ENCODE measurements at places on chromosomes 16 and 17. TPM values are rescaled to one million over a fixed set of nuclear protein-coding genes. Genes with fewer than 3 reads are reported as not detected.

DNA sequence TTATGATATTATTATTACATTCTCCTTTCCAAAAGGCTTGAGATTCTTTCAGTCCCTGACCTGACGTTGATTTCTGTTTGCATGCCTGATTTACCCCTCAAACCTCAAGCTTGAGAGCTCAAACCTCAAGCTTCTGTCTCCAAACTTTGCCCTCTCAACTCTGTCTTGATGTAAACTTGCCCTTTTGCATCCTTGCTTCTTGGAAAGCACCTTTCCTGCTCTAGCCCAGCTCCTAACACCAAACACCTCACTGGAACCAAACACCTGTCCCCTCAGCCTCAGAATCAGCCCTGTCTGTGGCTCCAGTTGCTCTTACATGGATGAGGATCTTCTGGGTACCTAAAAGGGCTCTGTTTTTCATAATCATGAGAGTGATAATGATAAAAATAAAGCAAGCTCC is 109.2 kb downstream of the GP2 start:
- no peaks in the 10 kb centered on the region for H3K36me3 ChIP-seq
- no peak overlapping the region for H3K4me3 ChIP-seq
- H3K27me3 ChIP-seq: no peaks in the 10 kb centered on the region
- no peak for DNase-seq

KRT12 gene
- not detected for total RNA-seq

KRT13 gene
- total RNA-seq: not detected

- H3K36me3 ChIP-seq: no peaks in the 10 kb centered on the region
- H3K27ac ChIP-seq: no peak overlapping the region
- no peak overlapping the region for H3K4me3 ChIP-seq
- H3K27me3 ChIP-seq: no peaks in the 10 kb centered on the region
Observed at GRCh38 chr16:53689636-53690035, 14.0 kb downstream of the RPGRIP1L start.

GNGT2 gene
- total RNA-seq: 4.7 TPM

DNA sequence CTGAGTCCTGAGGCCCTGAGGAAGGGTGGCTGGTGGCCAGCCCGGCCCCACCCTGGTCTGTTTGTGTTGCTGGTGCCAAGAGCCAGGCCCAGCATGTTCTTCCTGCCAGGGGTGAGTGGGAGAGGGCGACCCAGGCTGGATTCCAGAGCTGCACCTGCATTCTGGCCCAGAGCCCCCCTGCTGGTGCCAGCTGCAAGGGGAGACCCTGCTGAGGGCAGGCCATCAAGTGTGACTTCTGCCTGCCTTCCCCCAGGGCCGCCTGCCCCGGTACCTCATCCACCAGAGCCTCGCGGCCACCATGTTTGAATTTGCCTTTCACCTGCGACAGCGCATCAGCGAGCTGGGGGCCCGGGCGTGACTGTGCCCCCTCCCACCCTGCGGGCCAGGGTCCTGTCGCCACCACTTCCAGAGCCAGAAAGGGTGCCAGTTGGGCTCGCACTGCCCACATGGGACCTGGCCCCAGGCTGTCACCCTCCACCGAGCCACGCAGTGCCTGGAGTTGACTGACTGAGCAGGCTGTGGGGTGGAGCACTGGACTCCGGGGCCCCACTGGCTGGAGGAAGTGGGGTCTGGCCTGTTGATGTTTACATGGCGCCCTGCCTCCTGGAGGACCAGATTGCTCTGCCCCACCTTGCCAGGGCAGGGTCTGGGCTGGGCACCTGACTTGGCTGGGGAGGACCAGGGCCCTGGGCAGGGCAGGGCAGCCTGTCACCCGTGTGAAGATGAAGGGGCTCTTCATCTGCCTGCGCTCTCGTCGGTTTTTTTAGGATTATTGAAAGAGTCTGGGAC is 2.4 kb upstream of the TCAP start:
- H3K27me3 ChIP-seq: no peaks in the 10 kb centered on the region
- peaks cover 18% of the 10 kb centered on the region for H3K36me3 ChIP-seq
- peak overlapping the region; percentile 32 for H3K27ac ChIP-seq
- DNase-seq: no peak
- no peak overlapping the region for H3K4me3 ChIP-seq

FNDC8 gene
- not detected for total RNA-seq

DNA sequence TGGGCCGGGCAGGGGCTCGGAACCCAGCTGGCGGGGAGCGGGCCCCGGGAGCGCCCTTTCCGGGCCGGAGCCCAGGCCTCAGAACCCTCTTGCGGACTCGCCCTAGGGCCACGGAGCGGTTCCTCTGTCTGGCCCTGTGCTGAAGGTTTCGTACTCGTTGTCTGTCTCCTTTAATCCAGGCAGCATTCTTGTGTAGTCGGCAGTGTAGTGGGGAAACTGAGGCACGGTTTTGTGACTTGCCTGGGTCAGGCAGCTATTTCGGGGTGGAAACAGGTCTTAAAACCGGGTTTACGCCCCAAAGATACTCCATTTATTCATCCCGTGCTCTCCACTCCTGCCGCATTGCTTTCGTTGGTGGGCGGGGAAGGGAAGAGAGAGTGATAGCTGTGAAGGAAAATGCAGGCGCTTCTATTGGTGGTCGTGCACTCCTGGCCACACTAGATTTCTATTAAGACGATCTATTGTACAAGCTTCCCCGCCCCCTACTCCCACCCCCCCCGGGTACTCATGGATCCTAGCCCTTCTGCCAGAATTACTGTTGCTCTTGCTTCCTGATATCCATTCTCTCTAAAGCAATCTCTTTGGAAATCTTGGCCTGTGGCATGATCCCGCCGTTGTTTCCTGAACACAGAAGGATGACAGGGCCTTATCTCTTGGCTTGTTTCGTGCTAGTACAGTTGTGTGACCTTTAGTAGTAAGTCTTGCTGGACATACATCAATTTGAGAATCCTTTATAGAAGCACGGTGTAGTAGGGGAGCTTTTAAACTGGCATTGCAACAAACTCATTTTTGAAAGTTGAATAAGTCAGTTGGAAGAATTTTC is 751 bp downstream of the DCAF7 start:
- DNase-seq: peak; percentile 86
- H3K36me3 ChIP-seq: no peaks in the 10 kb centered on the region
- H3K4me1 ChIP-seq: no peaks in the 10 kb centered on the region
- peak overlapping the region; percentile 96 for H3K4me3 ChIP-seq

RTN4RL1 gene
- 10.7 TPM for total RNA-seq

RHBDF2 gene
- 58.6 TPM for total RNA-seq

DNA sequence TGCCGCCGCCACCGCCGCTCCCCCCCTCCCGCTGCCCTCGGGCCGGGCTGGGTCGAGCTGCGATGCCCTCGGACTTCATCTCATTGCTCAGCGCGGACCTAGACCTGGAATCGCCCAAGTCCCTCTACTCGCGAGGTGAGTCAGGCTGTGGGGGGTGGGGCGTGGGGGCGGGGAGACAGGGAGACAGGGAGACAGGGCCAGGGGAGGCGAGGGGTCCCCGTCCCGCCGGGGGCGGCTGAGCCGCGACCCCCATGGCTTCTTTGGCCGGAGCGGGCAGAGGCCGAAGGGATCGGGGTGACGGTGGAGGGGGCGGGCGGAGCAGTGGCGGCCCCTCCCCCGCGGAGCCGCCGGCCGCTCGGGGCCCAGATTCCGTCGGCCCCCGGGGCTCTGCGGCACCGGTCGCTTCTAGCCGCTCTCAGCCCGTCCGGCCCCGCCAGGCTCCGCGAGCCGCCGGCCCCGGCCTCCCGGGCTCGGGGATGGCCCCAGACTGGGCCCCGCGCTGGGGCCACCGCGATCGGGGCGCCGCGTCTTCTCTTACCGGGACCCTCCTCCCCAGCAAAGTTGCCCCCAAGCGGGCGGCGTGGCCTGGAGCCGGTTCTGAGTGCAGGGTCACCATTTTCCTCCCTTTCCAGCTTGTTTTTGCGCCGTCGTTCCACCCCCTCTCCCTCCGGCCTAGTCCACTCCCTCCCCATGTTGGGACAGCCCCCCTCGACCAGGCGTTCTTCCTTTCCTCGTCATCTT is 644 bp downstream of the NFAT5 start:
- H3K4me1 ChIP-seq: peaks cover 4% of the 10 kb centered on the region
- H3K4me3 ChIP-seq: peak overlapping the region; percentile 69
- peak; percentile 71 for DNase-seq
- H3K27me3 ChIP-seq: no peaks in the 10 kb centered on the region
- H3K27ac ChIP-seq: peak overlapping the region; percentile 99

HSPB9 gene
- not detected for total RNA-seq

ENPP7 gene
- 0.94 TPM for total RNA-seq

KRTAP17-1 gene
- total RNA-seq: not detected

GRCh38 chr16:86380030-86380429 is 130.3 kb upstream of the FOXF1 start:
- H3K4me1 ChIP-seq: no peaks in the 10 kb centered on the region
- DNase-seq: no peak
- H3K27me3 ChIP-seq: no peaks in the 10 kb centered on the region

GRCh38 chr16:87634411-87634810 is 32.1 kb downstream of the JPH3 start:
- peaks cover 12% of the 10 kb centered on the region for H3K4me1 ChIP-seq
- H3K27ac ChIP-seq: no peak overlapping the region
- H3K4me3 ChIP-seq: no peak overlapping the region
- no peaks in the 10 kb centered on the region for H3K27me3 ChIP-seq
- no peak for DNase-seq
- no peaks in the 10 kb centered on the region for H3K36me3 ChIP-seq

TBC1D3K gene
- not detected for total RNA-seq

- H3K27ac ChIP-seq: no peak overlapping the region
- H3K4me1 ChIP-seq: no peaks in the 10 kb centered on the region
- DNase-seq: peak; percentile 73
- H3K36me3 ChIP-seq: no peaks in the 10 kb centered on the region
- H3K4me3 ChIP-seq: no peak overlapping the region
Observed at GRCh38 chr16:13923703-13924298, 3.8 kb downstream of the ERCC4 start.

- peak overlapping the region; percentile 87 for H3K27ac ChIP-seq
- peak; percentile 90 for DNase-seq
- peaks cover 36% of the 10 kb centered on the region for H3K36me3 ChIP-seq
- peaks cover 5% of the 10 kb centered on the region for H3K4me1 ChIP-seq
- H3K4me3 ChIP-seq: peak overlapping the region; percentile 84
Observed at GRCh38 chr17:4940555-4941318, 669 bp downstream of the RNF167 start.

- H3K27ac ChIP-seq: no peak overlapping the region
- no peak for DNase-seq
- no peaks in the 10 kb centered on the region for H3K27me3 ChIP-seq
- H3K4me1 ChIP-seq: no peaks in the 10 kb centered on the region
Observed at GRCh38 chr16:23990507-23990906, 154.7 kb downstream of the PRKCB start.

SYT17 gene
- total RNA-seq: 5.8 TPM

DNA sequence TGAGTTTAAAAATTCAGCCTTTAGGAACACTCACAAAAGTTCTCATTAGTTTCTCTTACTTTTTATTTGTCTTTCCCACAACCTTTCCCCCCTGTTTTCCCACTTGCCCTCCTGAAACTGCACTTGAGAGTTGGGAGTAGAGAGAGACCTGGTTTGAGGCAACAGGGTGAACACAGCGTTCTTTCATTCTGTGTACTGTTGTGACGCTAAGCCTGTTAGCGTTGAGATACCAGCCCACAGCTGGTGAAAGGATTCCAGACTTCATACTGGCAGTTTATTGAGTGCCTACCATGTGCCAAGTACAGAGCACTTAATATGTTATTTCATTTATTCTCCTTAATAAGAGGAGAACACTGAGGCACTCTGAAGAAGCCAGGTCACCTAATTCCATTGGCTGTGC is 10.3 kb downstream of the TNRC6C start:
- no peaks in the 10 kb centered on the region for H3K36me3 ChIP-seq
- H3K27ac ChIP-seq: no peak overlapping the region
- DNase-seq: no peak
- H3K27me3 ChIP-seq: no peaks in the 10 kb centered on the region

DNA sequence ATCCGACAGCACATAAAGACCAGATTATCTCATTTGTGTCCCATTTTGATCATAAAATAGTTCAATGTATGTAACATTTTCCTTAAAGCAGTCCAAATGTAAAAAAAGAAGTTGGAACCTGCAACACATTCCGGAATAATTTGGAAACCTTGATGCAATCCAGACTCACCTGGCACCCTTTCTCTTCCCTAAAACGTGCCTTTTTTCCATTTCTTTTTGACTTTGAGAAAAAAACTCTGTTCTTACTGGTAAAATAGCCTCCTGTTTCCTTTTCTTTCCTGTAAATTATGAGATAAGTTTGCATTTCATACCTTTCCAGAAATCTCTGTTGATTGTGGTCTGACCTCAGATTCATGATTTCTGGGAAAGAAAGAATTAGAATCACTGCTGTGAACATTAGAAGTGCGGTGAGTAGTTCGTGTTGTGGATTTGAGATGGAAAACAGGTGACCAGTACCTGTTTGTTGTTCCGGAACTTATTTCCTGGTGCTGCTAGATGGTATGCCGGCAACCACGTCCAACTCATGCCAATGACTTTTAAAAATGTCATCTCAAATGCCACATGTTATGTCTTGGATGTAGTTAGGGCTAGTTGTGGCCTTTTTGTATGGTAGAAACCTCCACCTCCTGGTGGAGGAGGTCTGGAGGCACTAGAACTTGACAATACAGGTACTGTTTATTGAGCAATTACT is 108.1 kb downstream of the SOCS1 start:
- H3K27me3 ChIP-seq: no peaks in the 10 kb centered on the region
- DNase-seq: no peak
- H3K4me1 ChIP-seq: peaks cover 14% of the 10 kb centered on the region
- H3K36me3 ChIP-seq: no peaks in the 10 kb centered on the region
- peak overlapping the region; percentile 24 for H3K27ac ChIP-seq

GRCh38 chr16:11721781-11722467 is 20.7 kb downstream of the TXNDC11 start:
- peaks cover 6% of the 10 kb centered on the region for H3K4me1 ChIP-seq
- DNase-seq: no peak

SLC12A3 gene
- total RNA-seq: 5.4 TPM
